Stimulated activated CD8-positive, alpha-beta memory T cell treated with anti-CD3 and anti-CD28 coated beads, Interleukin-2, amount 100 ng/mL, for 1 hour (primary cell): ENCODE measurements at places on chromosomes 3 and 15.

- DNase-seq, result no peak
These were observed 77.8 kb upstream of the TAMM41 start for GRCh38 chr3:11924518-11924917.

- no peak for DNase-seq
These were observed 165.2 kb downstream of the GOLGA6L4 start for GRCh38 chr15:84400820-84401219.

GRCh38 chr3:45858809-45859543, 17.1 kb upstream of the LZTFL1 start:
- no peak for DNase-seq

DNA sequence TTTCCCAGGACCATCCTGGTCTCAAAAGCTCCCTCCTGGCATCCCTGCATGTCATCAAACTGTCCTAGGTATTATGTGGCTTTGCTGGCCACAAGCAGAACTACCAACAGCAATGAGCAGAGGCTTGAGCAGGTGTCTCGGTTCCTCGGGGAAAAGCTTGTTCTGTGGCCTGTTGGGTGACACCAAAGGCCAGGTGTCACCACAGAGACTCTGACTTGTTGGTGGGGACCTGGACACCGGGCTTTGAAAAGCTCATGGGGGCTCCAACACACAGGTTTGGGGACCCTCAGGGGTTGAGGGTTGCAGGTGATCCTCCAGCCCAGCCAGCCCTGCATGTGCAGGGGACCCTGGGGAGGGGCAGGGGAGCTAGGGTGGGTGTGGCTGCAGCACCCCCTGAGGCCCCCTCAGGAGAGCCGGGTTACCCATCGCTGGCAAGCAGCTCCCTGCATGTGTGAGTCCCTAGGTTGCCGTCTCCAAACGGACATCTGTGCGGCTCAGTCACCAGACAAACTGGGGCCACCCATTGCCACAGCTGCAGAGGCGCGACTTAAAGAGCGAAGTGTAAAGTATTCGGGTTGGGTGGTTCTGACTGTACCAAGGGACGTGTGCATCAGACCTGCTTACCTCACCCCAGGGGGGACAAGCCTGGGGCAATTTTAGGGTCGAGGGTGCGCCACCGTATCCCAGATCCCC, 140.1 kb downstream of the CHSY1 start:
- DNase-seq, result no peak

- no peak for DNase-seq
These were observed 4.3 kb downstream of the RIOX2 start for GRCh38 chr3:97967966-97968365.

GRCh38 chr15:51252671-51253070, 85.7 kb downstream of the CYP19A1 start:
- no peak for DNase-seq

GRCh38 chr3:144549166-144549565, 577.5 kb downstream of the DIPK2A start:
- no peak for DNase-seq

- DNase-seq, result no peak
These were observed 41.6 kb downstream of the MRAS start for GRCh38 chr3:138389841-138390581.

DNA sequence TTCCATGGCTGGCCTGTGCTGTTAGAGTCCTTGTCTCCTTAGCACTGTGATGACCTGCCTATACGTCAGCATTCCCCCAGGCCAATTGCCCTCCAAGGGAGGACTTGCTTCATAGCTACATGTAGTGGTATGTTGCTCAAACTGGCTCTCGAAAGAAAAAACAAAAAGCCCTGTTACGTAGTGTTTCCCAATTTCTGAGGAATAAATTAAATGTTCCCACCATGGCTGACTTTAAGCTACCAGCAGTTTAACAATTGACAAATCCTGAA, 54.6 kb downstream of the WNT7A start:
- DNase-seq, result no peak

DNA sequence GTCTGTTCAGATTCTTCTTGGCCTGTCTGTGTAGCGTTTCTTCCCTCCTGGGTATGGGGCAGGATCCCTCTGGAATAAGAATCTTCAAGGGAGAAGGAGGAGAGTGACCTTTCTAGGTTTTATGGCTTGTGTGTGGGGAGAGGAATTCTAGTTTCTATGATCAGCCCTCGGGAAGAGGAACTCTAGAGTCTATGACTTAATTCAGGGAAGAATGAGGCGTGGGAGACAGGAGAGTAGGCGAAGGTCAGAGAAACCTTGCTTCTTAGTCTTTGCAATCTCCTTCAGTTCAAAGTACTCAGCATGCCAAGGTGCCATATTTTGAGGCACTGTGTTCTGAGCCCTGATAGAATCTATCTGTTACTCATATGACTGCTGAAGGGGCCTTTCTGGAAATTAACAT, 99.2 kb upstream of the C3orf80 start:
- DNase-seq, result no peak

- DNase-seq, result no peak
These were observed 112.8 kb downstream of the WNT7A start for GRCh38 chr3:13767030-13767429.

DNA sequence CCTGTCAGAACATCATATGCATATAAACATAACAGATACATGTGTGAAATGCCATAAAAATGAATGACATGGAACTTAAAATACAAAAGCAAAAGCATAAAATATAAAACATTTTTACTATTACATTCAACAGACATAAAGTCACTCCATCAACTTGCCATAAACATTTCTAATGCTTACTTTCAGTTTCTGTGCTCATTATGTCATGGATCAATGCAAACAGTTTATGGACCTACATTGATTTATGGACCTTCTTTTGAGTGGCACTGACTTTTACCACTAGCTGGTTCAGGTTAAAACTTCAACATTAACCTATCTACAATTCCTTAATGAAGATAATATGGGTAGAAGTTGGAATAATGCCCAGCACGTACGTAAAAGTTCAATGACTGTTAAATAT, 577.4 kb upstream of the LMCD1 start:
- DNase-seq, result no peak

DNA sequence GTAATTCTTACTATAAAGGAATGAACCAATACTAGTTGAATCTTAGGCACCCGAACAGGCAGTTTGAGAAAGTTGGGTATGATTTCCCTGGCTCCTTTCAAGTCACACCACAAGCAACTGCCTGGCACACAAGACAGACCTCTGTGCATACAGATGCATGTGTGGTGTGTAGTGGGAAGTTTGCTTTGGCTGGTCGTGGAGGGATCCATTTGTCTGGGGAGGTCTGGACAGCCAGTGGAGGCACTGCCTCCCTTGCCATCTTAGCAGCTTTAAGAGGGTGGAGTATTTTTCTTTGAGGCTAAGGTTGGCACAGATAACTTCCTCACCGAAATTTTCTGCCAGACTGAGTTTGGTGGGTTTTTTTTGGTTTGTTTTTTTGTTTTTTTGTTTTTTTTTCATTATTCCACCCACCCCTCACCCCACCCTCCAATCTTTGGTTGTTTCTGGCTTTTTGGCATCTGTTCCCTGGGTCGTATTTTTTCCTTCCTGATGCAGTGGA, 97.1 kb downstream of the TMEM212 start:
- DNase-seq, result no peak

GRCh38 chr3:12356175-12356574, 67.3 kb downstream of the PPARG start:
- DNase-seq, result no peak

DNA sequence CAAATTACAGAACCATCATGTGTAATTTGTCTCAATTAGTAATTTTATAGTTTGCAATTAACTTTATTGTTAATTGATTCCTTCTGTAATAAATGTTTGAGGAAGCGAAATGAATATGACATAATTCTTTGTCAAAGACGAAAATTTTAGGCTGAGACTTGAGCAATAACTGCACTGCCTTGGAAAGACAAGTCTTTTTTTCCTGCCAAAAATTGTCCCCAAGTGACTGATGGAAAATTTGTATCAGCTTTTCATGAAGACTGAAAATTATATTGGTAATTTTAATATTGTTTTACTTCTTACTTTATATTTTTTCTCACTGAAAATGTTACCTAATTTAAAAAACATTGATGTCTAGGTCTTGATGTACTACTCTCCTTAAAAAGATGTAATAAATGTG, 622.6 kb downstream of the NLGN1 start:
- no peak for DNase-seq

- no peak for DNase-seq
These were observed 4.5 kb upstream of the RPSA start for GRCh38 chr3:39401983-39402382.

- DNase-seq, result no peak
These were observed 325.7 kb upstream of the RGMA start for GRCh38 chr15:93414576-93415231.

DNA sequence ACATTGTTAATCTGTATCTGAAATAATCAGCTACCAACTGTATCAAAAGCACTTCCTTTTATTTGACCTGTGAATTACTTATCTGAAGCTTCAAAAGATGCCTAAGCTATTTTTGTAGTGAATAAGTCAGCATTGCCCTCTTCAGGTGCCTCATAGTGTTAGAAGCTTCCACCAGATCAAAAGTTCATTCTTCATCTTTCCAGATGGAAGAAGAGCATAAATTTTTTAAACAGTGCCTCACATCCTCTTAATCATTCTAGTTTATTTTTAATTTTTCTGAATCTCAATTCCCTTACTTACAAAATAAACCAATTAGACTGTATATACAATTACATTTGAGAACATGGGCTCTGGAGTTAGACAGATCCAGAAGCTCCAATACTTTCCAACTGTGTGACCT, 65.0 kb downstream of the MYO5A start:
- DNase-seq, result no peak

GRCh38 chr15:94175420-94175819, 55.9 kb upstream of the MCTP2 start:
- no peak for DNase-seq

DNA sequence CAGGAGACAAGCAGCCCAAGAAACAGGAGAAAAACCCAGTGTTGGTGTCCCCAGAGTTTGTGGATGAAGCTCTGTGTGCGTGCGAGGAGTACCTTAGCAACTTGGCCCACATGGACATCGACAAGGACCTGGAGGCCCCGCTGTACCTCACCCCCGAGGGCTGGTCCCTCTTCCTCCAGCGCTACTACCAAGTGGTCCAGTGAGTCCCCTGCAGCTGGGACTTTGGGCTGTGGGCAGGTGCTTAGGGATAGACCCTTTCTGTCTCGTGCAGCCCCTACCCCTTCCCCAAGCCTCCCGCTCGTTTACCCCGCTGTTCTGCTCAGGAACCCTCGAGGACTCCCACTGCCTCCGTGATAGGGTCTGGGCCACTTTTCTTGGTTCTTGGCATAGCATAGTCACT, 10.5 kb downstream of the TTLL3 start:
- DNase-seq, result no peak

GRCh38 chr3:42274266-42274665, 8.3 kb upstream of the CCK start:
- no peak for DNase-seq

- no peak for DNase-seq
These were observed 98.4 kb downstream of the ECT2 start for GRCh38 chr3:172848910-172849309.

DNA sequence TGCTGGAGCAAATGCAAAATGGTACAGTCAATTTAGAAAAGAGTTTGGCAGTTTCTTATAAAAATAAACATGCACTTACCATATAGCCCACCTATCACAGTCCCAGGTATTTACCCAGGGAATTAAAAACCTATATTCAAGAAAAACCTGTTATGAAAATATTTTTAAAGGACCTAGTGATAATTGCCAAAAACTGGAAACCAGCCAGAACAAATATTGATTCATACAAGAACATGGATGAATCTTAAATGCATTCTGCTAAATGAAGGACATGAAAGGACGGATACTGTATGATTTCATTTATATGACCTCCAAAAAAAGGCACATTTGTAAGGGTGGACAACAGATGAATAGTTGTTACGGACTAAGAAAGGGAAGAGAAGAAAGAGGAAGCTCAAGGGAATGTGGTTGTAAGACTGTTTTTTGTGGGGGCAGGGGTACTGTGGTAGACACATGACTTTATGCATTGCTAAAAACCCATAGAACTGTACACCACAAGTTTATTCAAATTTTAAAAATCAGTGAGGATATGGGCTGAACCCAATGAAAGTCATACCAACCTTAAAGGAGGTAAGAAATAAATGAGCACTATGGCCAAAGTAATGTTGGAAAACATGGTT, 61.0 kb downstream of the ZBBX start:
- no peak for DNase-seq

DNA sequence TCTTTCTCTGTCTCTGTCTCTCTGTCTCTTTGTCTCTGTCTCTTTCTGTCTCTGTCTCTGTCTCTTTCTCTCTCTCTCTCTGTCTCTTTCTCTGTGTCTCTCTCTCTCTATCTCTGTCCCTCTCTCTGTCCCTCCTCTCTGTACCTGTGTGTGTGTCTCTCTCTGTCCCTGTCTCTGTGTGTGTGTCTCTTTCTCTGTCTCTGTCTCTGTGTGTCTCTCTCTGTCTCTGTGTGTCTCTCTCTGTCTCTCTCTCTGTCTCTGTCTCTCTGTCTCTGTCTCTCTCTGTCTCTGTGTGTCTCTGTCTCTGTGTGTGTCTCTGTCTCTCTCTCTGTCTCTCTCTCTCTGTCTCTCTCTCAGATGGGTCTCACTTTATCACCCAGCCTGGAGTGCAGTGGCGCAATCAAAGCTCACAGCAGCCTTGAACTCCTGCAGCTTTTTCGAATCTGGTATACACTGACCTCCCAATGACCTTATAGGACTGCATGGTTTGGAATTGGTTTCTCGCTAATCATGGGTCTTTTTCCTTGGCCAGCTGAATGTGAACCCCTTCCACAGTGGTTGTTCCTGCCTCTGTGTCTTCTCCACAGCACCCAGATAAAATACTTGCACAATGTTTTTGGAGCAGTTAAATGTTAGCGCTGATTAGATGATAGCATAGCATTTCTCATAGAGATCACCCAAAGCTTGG, 102.6 kb upstream of the KLHL25 start:
- no peak for DNase-seq

- DNase-seq, result no peak
These were observed 3.5 kb upstream of the IL20RB start for GRCh38 chr3:136954251-136954650.

DNA sequence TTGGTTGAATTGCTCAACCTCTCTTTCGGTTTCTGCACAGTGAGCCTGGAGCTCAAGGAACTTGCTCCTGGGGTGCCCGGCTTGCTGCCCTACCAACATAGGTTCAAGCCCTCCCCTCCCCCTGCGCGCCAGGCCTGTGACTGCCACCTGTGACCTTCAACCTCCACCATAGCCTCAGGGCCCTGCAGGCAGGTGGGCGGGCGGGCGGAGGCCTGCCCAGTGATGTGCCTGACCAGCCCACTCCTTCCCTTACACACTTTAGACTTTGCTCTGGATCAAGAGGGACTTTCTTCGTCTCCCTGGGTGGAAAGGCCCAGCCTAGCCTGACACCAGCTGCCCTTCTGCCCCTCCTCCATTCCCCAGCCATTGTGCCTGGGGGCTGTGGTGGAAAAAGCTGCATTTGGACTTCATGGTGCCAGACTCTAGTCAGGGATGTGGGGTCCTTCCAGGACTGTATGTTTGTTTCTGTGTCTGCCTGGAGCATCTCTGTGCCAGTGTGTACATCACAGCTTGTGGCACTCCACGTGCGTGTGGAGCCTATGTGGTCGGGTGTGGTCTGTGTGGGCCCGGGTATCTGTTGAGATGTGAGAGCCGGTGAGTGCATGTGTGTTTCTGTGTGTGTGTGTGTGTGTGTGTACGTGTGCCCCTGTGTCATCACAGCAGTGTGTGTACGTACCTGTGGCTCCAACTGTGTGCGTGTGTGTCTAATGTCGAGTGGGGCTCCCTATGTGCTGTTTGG, 9.5 kb downstream of the PRKCD start:
- DNase-seq, result no peak
